ENCODE measurements at places on chromosomes 6 and 20. TPM values are rescaled to one million over a fixed set of nuclear protein-coding genes. Genes with fewer than 3 reads are reported as not detected.

GRCh38 chr6:20038410-20039204 is 173.7 kb downstream of the MBOAT1 start:
- DNase-seq = no peak
- H3K27ac ChIP-seq = no peak overlapping the region
- H3K27me3 ChIP-seq = peaks cover 4% of the 10 kb centered on the region
- no peaks in the 10 kb centered on the region for H3K4me1 ChIP-seq

- H3K27me3 ChIP-seq = no peaks in the 10 kb centered on the region
- H3K36me3 ChIP-seq = peaks cover 3% of the 10 kb centered on the region
- H3K4me1 ChIP-seq = peaks cover 30% of the 10 kb centered on the region
These were observed 16.2 kb downstream of the GABRR2 start for GRCh38 chr6:89298680-89299465.

GRCh38 chr6:106005013-106005412 is 81.1 kb upstream of the PRDM1 start:
- H3K27ac ChIP-seq = no peak overlapping the region
- no peak overlapping the region for H3K4me3 ChIP-seq
- no peak for DNase-seq

DNA sequence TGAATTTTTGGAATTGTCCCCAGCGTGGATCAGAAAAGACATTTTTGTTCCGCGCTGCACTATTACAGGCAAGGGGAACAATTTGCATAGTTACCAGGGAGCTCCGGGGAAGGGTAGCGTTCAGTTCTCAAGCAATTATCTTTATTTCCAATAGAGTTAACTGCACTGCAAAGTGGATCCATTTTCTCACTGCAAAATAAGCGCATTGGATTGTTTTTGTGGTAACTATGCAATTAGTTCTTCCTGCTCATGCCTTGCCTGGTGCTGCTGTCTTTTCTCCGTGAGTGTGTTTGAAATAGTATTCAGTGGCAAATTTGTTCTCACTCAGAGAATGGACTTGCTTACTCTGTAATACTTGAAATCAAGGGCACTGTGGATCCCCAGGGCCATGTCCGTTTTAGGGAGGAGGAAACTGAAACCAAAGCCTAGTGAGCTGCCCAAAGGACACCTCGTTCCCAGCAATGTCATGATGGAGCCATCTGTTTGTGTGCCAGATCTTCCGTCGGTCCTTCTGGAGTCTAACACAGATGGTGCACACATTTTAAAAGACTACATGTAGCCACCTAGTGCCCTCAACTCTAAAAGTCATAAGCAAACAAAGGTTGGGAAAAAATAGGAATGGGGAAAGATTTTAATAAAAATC is 7.4 kb upstream of the PCK1 start:
- no peak overlapping the region for H3K4me3 ChIP-seq
- H3K27me3 ChIP-seq = peaks cover 15% of the 10 kb centered on the region
- no peaks in the 10 kb centered on the region for H3K4me1 ChIP-seq

GRCh38 chr20:37154684-37155298 is 24.3 kb upstream of the RPN2 start:
- H3K4me1 ChIP-seq = no peaks in the 10 kb centered on the region
- H3K36me3 ChIP-seq = no peaks in the 10 kb centered on the region
- no peak for DNase-seq
- no peaks in the 10 kb centered on the region for H3K27me3 ChIP-seq
- no peak overlapping the region for H3K4me3 ChIP-seq

- H3K4me1 ChIP-seq = no peaks in the 10 kb centered on the region
- no peak for DNase-seq
- H3K27me3 ChIP-seq = no peaks in the 10 kb centered on the region
- H3K36me3 ChIP-seq = no peaks in the 10 kb centered on the region
- H3K27ac ChIP-seq = no peak overlapping the region
These were observed 8.1 kb upstream of the TSPYL1 start for GRCh38 chr6:116287689-116288282.

GRCh38 chr6:119323931-119324330 is 25.6 kb downstream of the MAN1A1 start:
- H3K36me3 ChIP-seq = peaks cover 18% of the 10 kb centered on the region
- H3K27ac ChIP-seq = no peak overlapping the region
- no peak for DNase-seq
- peaks cover 27% of the 10 kb centered on the region for H3K4me1 ChIP-seq

DNA sequence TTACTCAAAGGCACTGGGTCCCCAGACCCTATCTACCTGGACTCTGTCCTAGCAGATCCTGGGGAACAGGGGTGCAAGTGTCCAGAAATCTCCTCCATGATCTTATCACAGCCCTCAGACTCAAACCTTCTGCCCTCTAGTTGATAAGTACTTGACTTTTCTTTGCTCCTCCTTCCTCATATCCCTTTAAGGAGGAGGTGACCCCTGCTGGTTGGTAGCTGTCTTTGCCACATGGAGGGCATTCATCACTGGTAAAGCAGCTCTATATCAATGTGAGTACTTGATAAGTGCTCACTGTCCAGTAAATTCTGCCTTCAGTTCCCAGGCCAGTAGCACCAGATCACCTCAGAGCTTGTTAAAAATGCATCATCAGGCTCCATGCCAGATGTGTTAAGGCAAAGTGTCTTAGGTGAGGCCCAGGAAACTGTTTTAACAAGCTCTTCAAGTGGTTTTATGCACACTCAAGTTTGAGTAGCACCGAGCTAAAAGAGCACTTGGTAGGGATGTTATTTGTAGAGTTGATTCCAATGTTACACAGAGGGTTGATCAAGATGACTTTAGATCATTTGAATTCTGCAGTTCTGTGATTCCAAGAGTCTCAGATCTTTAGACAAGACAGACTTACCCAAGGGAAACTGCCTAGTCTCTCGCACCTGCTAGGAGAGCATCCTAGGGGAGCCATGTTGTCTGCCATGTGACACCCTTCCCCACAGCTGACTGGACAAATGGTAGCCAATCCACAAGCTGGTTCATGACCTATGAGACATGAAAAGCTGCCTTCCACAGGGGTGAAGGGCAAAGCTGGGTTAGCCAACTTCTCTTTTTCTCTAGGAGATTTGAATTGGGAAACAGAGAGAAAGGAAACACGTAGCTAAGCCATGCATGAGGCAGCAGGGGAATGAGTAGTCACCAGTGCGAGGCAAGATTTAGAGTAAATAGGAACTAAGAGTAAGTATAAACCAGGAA is 18.6 kb downstream of the TREML2 start:
- no peak overlapping the region for H3K27ac ChIP-seq
- H3K36me3 ChIP-seq = no peaks in the 10 kb centered on the region
- no peak overlapping the region for H3K4me3 ChIP-seq

DNA sequence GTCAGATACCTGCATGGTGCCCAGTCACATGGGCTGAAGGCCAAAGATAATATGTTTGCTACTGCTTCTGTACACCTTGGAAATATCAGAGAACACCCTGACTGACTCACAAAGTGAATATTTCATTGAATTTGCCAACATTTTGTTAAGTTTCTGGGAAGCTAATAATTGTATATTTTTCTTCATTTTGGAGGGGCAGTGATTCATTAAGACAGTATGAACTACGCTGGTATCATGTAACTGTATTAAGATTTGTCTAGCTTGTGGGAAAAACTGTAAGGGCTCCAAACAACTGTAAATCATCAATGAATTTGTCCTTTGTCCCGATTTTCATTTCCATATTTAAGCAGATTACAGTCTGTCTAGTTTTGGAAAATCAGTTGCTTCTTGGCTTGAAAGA is 102.3 kb upstream of the CCN2 start:
- H3K27ac ChIP-seq = no peak overlapping the region
- H3K4me3 ChIP-seq = no peak overlapping the region
- no peak for DNase-seq

DNA sequence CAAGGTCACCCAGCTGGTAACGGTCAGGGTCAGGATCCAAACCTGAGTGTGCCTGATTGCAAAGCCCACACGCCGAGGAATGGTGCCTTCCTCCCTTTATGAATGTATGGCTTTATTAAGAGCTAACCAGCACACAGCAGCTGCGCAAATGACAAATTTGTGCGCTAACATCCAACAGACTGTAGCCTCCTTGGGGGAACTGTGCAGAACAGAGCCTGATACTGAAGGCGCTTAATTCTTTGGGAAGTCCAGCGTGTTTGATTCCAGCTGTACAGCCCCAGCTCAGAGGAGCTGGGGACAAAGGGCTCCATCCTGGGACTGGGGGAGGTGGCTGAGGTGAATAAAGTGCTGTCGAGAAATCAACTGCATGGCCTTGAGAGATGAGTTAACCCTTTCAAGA is 75.7 kb upstream of the JARID2 start:
- no peak overlapping the region for H3K4me3 ChIP-seq
- no peaks in the 10 kb centered on the region for H3K36me3 ChIP-seq
- no peaks in the 10 kb centered on the region for H3K27me3 ChIP-seq
- no peak for DNase-seq
- H3K27ac ChIP-seq = no peak overlapping the region

DNA sequence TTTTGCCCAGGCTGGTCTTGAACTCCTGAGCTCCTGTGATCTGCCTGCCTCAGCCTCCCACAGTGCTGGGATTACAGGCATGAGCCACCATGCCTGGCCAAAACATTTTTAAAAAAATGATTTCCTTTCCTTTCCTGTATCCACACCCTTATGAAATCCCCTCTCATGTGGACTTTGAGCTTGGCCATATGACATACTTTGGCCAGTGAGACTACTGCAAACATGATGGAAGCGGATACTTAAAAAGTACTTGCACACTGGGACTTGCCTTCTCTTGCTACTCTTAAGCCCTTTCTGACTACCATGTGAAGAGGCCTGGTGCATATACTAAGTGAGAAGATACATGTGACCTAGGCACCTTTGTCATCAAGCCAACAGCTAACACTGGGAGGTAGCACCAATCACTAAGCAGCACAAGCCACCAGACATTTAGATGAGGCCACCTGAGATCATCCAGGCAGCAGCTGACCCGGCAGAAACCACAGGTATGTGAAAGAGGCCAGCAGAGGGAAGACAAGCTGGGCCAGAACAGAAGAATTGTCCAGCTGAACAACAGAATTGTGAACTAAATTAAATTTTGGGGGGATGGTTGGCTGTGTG is 78.5 kb upstream of the HDAC2 start:
- H3K27ac ChIP-seq = no peak overlapping the region
- H3K4me3 ChIP-seq = no peak overlapping the region
- no peaks in the 10 kb centered on the region for H3K4me1 ChIP-seq

DNA sequence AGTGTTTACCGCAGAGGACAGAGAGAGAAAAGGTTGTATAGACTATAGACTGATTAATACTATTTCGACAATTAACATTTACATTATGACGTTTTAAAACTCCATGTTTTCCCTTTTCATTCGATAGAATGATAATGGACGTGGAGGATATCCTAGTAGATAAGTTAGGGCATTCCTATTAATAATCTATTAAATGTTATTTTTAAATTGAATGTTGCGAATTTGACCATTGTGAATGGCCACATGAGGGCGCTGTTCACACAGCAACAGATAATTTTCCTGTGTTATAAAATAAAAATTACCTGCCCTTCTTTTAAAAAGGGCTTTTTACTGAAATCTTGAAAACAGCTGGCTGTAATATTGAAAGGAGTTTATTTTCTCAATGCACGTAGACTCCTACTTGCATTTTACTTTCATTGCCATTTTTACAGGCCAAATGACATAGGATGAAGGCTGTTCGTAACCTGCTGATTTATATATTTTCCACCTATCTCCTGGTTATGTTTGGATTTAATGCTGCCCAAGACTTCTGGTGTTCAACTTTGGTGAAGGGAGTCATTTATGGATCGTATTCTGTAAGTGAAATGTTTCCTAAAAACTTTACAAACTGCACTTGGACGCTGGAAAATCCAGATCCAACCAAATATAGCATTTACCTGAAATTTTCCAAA is 3.3 kb downstream of the ADGRB3 start:
- no peak overlapping the region for H3K27ac ChIP-seq
- H3K4me3 ChIP-seq = no peak overlapping the region
- no peak for DNase-seq
- peaks cover 15% of the 10 kb centered on the region for H3K4me1 ChIP-seq
- H3K36me3 ChIP-seq = no peaks in the 10 kb centered on the region

DNA sequence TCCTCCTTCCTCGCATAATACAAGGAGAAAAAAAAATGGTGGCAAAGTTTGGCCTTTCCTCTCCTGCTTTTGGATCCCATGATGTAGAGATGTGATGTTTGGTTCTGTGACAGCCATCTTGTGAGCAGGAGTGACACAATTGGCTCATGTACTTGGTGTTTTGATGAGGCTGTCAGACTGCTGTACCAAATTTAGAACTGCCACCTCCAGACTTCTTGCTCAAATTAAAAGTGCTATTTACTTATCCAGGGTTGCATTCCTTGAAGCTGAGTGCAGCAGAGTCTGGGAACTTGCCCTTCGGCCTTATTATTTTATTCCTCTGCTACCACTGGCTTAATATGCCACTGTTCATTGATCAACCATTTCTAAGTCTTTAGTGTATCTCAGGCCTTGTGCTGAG is 21.9 kb downstream of the BCAS1 start:
- peaks cover 33% of the 10 kb centered on the region for H3K4me1 ChIP-seq
- no peak overlapping the region for H3K27ac ChIP-seq
- peaks cover 9% of the 10 kb centered on the region for H3K27me3 ChIP-seq
- H3K36me3 ChIP-seq = peaks cover 9% of the 10 kb centered on the region
- no peak overlapping the region for H3K4me3 ChIP-seq

- DNase-seq = no peak
- peaks cover 5% of the 10 kb centered on the region for H3K4me1 ChIP-seq
- no peaks in the 10 kb centered on the region for H3K27me3 ChIP-seq
These were observed 6.0 kb downstream of the TLDC2 start for GRCh38 chr20:36881888-36882287.

GRCh38 chr20:39468703-39469102 is 506.6 kb downstream of the DHX35 start:
- no peaks in the 10 kb centered on the region for H3K4me1 ChIP-seq
- DNase-seq = no peak
- H3K36me3 ChIP-seq = no peaks in the 10 kb centered on the region
- no peak overlapping the region for H3K27ac ChIP-seq
- H3K27me3 ChIP-seq = no peaks in the 10 kb centered on the region

- H3K4me1 ChIP-seq = peaks cover 3% of the 10 kb centered on the region
- peak; percentile 43 for DNase-seq
- H3K36me3 ChIP-seq = no peaks in the 10 kb centered on the region
- H3K27ac ChIP-seq = no peak overlapping the region
- peaks cover 12% of the 10 kb centered on the region for H3K27me3 ChIP-seq
- H3K4me3 ChIP-seq = no peak overlapping the region
These were observed 125.2 kb upstream of the RALGAPA2 start for GRCh38 chr20:20837574-20838021.

The ULBP1 gene
- 2.1 TPM for total RNA-seq

The HLA-DQA1 gene
- total RNA-seq = 41.1 TPM

The FAM83C gene
- not detected for total RNA-seq

The MTCH1 gene
- total RNA-seq = 131 TPM

The GSTA2 gene
- total RNA-seq = not detected

The SPTLC3 gene
- total RNA-seq = not detected

The SLC44A4 gene
- not detected for total RNA-seq

The ASIP gene
- not detected for total RNA-seq

The LY6G6C gene
- total RNA-seq = not detected

The SOX12 gene
- 2.9 TPM for total RNA-seq

Measured in activated CD4-positive, alpha-beta memory T cell treated with anti-CD3 and anti-CD28 coated beads, Interleukin-2, amount 10 ng/mL, durations not matched to agents 7 days and 5 days (primary cell).